Ureter (tissue), 1 donor: ENCODE measurements at places on chromosomes 5 and 9.

DNA sequence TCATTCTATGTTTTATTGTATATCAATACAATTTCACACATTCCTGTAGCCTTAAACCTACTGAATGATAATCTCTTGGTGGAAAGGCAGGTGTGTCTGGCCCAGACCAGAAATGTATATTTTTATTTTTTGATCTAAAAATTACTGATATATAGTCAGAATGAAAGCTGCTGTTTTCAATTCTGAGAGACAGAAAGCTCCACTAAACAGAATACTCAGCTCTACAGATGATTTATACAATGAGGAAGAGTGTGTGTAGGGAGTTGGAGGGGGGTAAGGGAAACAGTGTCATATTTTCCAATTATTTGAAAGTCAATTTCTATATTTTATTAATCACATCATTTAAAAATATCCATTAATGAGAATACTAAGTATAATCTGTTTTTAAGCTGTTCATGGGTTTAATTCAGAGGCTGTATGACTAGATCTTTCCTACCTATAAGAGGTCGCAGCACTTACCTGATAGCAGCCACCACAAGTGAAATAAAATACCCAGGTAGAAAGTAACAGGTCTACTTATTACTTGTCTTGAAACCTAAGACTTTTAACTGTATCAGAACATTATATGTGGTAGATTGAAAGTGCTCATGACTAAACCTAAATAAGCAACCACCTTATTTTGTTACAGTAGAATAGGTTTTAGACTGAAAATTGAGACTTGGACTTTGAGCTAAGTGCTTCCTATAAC lies 183.4 kb downstream of the TMC1 start:
- DNase-seq = no peak

GRCh38 chr5:135944967-135945560 lies 9.7 kb downstream of the LECT2 start:
- DNase-seq = peak; percentile 68

DNA sequence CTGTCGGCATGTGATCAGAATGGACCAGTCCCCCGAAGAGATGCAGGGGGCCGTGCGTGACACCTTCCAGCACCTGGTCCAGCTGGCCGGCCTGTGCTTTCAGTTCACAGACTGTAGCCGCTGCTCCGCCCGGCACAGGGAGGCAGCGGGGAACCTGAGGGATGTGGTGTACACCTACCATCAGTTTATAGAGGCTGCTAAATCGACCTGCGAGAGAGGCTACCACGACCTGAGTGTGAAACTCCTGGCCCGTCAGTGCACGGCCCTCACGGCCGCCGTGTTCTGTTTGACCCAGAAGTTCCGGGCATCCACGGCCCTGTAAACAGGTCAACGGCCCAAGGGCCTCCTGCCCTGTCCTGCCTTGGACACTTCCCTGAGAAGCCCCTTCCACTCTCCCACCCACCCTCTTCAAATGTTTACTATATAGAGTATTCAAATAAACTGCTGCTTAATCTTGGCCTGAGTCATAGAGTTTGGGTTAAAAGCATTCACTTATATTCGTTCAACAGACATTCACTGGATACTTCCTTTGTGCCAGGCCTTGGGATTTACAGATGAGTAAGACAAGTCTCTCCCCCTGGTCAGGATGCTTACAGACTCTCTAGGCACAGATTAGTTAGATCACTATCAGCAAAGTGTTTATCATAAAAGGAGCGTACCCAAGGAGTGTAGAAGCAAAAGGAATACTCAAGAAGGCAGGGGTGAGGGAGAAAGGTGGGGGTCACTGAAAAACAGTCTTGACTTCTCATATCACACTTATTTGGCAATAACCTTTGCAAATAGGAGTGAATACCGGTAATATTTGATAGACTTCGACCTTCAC lies 6.9 kb upstream of the TRMT10B start:
- DNase-seq = no peak

GRCh38 chr5:53067641-53068040 lies 41.9 kb downstream of the MOCS2 start:
- DNase-seq = no peak

GRCh38 chr9:129394061-129394885 lies 216.2 kb upstream of the IER5L start:
- DNase-seq = no peak

DNA sequence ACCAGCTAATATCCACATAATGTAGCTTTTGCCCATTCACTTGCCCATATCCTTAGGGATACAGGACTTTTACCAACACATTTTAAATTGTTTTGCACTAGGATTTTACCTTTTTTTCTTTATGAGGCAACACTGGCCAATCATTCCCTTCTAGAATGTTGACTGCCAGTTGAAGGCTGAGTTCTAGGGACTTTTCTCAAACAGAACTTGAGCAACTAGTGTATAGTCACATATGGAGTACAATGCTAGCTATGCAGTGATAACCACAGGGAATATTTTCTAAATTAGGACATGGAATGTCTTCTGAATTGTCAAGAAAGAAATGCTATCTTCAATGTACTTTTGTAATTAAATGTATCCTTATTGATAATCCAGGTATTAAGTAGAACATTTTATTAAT lies 133.6 kb downstream of the OXCT1 start:
- DNase-seq = no peak

DNA sequence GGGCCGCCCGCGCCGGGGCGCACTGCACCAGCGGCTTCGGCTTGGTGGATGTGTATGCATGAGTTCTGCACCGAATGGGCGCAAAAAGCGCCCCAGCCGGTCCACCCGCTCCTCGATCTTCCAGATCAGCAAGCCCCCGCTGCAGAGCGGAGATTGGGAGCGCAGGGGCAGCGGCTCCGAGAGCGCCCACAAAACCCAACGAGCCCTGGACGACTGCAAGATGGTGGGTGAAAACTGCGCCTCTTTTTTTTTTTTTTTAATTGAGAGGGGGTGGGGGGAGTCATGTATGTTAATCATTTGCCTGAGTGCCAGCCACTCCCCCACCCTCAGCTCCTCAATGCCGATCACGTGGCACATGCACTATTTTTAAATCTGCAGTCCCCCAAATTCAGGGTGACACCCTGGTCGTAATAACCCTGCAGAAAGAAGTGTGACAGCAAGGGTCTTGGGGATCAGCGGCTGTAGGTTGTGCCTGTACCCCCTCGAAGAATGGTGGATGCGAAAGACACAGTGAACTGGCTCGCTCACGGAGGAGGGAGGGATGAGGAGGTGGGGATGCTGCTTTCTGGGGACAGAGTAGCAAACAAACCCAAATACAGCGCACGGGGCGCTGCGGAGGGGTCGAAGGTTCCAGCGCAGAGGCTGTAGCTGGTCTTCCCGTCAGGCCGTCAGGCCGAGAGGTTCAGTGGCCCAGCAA lies 900 bp downstream of the RGS7BP start:
- no peak for DNase-seq

- no peak for DNase-seq
Observed at GRCh38 chr5:156402387-156402921, 75.5 kb downstream of the SGCD start.

- peak; percentile 73 for DNase-seq
Observed at GRCh38 chr5:73591102-73591695, 25.7 kb downstream of the UTP15 start.

GRCh38 chr5:134106991-134107701 lies 7.3 kb upstream of the TCF7 start:
- no peak for DNase-seq

DNA sequence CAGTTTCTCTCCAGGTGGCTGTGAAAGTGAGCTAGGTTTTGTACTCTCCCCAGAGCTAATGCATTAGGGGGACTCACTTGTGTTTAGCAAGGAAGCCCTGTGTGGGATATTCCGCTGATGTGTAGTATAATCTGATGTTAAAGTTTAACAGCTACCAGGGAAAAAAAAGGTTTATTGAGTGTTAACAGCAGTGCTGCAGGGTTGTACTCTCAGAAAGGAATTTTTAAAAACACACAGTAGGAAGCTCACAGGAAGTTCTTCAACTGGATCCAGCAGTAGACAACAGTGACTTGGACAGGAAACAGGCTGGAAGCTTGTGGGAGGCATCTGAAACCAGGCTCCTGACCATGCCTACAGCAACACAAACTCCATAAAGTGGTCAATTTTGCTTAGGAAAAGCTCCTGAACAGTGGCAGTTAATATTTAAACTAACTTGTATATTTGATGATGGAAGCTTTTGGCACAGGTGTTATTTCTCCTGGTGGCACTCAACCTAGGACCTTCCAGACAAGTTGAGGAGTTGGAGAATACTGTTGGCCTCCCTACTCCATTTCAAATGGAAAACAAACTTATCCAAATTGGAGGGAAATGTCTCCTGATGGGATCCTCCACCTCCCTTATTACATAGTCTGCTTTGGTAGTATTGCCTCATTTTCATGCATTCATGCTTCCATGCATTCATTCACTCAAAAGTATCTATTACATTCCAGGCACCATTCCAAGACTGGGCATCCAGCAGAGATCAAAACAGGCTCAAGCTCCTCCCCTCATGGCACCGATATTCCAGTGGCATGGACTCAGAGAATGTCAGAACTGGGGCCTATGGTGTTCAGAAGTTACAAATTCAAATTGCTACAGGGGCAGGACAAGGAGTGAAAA lies 54.7 kb downstream of the FOXD1 start:
- DNase-seq = no peak

DNA sequence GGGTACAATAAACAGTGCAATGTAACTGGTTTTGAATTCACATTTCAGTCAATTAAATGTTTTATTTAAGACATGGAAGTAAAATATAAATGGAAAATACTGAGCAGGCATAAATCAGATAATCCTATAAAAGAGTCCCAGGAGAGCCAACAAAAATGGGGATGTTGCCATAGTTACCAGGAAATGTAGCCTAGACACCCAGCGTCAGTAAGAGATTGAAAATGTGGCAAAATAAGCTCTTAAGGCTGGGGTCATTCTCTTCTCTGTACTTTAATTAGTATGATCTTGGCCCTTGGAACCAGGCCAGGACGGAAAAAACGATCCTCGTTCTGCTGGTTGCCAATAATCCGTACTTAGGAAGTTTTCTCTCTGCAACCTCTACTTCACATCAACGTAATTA lies 18.9 kb upstream of the RASEF start:
- no peak for DNase-seq

GRCh38 chr5:120510098-120510637 lies 46.1 kb downstream of the PRR16 start:
- no peak for DNase-seq

GRCh38 chr5:123208668-123209501 lies 119.8 kb downstream of the PRDM6 start:
- no peak for DNase-seq

DNA sequence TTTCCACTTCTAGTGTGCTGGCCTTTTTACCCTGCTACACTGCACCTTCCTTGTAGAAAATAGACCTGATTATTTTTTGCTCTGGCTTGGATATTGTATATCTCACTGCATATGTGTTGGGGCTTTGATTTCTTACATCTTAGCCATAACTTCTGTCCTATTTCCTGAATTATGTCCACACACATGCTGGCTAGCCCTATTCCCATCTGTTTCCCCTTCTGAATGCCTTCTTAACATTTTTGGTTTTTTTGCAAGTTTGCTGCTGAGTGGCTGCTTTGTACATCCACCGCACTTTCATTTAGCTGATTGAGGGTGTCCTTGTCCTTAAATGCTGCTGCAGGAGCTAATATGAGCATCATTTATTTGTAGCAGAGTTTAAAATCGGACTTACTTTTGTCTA lies 26.9 kb downstream of the CFAP95 start:
- DNase-seq = no peak

- DNase-seq = no peak
Observed at GRCh38 chr5:178651046-178651810, 24.4 kb upstream of the CLK4 start.

GRCh38 chr9:89177944-89178829 lies at the start of gene SHC3:
SHC3 (minus strand) TSS chr9:89178818; CDS start chr9:89178460, 358 bp downstream.
- DNase-seq = no peak

- DNase-seq = no peak
Observed at GRCh38 chr5:67341478-67341877, 144.9 kb upstream of the CD180 start.

DNA sequence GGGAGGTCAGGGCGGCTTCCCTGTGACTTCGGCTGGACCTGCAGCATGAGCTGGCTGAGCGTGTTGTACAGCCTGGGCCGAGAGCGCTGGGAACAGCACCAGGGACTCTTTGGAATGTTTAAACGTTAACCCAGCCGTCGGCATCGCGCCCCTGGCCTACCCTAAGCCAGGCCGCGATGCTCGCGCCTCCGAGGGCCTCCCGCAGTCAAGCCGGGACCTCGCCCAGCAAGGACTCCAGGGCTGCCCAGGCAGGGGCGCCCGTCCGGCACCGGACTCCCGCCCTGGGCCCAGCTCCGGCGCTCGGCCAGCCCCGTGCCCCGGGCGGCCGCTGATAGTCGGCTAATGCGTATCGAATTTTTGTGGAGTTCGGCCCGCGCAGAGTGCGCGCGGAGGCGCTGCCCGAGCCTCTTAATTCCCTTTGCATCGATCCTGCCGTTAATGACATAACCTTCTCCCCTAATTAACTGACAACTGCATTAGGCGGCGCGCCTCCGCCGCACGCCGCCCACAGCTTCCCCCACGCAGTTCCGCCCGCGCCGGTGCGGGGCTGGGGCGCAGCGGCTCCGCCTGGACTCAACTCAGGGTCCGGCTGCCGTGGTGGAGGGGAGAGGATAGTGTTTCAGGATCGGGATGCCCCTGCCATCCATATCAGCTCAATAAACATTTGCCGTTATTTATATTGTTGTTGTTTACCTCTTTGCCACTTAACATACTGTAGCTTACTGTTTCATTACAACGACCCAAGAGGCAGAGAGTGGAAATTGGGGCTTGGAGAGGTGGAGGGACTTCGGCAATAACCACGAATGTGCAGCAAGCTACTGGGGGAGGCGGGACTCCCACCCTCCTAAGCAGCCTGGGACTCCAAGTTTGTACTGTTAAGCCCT lies 28.8 kb upstream of the CDC23 start:
- no peak for DNase-seq

- DNase-seq = no peak
Observed at GRCh38 chr5:172939611-172940267, 19.5 kb upstream of the RPL26L1 start.

GRCh38 chr5:54651482-54652076 lies 134.0 kb downstream of the SNX18 start:
- DNase-seq = no peak

- DNase-seq = no peak
Observed at GRCh38 chr5:105587963-105588662, 2025.5 kb upstream of the NUDT12 start.

DNA sequence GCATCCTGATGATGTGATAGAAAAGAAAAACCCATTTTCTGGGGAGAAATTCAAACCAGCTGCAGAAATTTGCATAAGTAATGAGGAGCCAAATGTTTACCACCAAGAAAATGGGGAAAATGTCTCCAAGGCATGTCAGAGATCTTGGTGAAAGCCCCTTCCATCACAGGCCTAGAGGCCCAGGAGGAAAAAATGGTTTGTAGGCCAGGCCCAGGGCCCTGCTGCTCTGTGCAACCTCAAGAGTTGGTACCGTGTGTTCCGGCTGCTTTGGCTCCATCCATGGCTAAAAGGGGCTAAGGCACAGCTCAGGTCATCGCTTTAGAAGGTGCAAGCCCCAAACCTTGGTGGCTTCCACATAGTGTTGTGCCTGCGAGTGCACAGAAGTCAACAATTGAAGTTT lies 543.1 kb downstream of the ZNF608 start:
- no peak for DNase-seq

GRCh38 chr9:107983762-107984161 lies 494.2 kb upstream of the KLF4 start:
- DNase-seq = no peak

- no peak for DNase-seq
Observed at GRCh38 chr9:135100241-135100681, 12.8 kb downstream of the OLFM1 start.

GRCh38 chr5:33311893-33312292 lies 128.9 kb upstream of the TARS1 start:
- no peak for DNase-seq
